ENCODE measurements at places on chromosomes 16 and 17.

DNA sequence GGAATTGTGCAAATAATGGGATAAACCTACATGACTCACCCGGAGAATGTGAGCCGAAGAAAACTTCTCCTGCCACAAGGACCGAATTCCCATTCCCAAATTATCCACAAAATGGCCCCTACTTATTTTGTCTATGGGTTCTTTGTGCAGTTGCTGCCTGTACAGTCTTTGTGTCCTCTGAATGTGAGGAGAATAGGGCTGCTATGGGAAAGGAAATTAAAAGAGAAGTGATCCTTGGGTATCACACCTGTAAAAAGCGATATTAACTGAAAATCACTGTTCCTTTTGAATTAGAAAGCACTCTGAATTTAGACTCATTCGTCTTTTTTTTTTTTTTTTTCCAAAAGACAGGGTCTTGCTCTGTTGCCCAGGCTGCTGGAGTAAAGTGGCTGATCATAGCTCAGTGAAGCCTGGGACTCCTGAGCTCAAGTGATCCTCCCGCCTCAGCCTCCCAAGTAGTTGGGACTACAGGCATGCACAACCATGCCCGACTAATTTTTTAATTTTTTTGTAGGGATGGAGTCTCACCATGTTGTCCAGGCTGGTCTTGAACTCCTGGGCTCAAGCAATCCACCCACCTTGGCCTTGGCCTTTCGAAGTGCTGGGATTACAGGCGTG is 45.4 kb downstream of the CHD9 start:
- no peak for DNase-seq

DNA sequence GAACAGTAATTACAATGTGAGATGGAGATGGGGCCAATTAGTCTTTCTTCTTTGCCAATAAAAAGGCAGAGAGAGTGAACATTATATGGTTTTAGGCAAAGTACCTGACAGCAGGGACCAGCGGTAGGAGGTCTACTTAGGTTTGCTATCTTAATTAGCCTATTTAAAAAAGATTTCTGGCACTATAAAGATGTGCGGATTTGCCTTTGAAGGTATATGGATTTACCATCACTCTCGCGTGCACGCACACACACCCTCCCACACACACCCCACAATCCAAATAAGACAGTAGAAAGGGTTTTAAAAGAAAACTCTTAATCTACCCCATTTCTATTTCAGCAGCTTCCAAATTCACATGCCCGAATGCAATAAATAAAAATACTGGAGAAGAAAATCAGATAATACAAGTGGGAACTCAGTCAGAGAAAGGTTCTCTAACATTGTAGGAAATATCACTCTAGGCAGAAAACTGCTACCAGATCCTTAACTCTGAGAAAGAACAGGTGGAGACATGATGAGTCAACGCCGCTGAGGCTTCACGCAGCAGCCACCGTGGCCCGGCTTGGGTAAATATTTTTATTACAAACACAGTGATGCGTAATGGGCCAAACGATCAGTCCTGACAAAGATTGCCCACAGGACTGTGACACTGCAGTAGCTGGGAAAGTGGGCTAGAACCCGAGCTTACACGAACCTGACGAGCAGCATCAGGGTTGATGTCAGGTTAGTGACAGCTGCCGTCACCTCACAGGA is 66.6 kb upstream of the AXIN2 start:
- no peak for DNase-seq

DNA sequence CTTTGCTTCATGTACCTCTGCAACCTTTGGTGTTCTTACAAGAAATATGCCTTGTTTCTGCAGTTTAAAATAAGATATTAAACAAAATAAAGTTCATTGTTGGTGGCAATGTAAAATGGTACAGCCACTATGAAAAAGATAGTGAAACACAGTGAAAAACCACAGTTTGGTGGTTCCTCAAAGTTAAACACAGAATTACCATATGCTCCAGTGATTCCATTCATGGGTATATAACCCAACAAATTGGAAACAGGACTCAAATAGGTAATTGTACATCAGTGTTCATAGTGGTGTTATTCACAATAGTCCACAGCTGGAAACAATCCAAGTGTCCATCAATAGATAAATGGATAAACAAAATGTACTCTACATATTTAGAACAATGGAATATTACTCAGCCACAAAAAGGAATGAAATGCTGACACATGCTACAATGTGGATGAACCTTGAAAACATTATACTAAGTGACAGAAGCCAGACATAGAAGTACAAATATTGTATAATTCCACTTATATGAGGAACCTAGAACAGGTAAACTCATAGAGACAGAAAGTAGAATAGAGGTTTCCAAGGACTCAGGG is 49.2 kb downstream of the CUEDC1 start:
- no peak for DNase-seq

- no peak for DNase-seq
Observed at GRCh38 chr17:82957961-82958561, 118.2 kb upstream of the ZNF750 start.

DNA sequence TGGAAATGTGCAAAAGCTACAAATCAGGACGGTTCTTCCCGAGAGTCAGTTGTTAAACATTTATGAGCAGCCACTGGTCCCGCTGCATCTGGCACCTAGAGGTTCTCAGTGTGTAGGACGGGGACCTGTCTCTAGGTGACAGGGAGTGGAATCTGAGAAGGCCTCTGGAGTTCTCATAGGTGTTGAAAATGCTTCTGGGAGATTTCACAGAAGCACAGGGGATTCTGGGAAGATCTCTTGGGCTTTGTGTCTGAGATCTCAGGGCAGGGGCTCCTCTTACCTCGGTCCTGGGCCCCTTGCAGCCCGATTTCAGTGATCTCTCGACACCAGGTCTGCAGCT is 8.9 kb downstream of the ALOX15 start:
- no peak for DNase-seq

- DNase-seq: no peak
Observed at GRCh38 chr17:43020789-43021740, 1.1 kb downstream of the VAT1 start.

GRCh38 chr17:17062356-17062755 is 20.1 kb downstream of the MPRIP start:
- no peak for DNase-seq

DNA sequence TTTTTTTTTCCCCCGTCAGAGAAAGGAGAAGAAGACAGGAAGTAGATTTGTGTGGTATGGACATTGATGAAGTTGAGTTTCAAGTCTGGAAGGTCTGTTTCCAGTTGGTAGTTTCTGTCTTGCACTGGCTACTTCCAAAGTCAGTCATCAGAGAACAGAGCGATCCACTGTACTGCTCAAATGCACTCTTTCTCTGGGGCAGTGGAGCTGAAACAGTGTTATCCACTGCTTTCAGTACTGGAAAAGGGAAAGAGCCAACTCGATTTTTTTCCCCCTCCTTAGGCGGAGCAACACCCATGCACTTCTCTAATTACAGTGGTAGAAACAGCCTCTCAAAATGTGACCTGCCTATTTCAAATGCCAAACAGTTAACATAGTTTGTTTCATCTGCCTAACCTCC is 7.4 kb downstream of the PRKCA start:
- DNase-seq: no peak

DNA sequence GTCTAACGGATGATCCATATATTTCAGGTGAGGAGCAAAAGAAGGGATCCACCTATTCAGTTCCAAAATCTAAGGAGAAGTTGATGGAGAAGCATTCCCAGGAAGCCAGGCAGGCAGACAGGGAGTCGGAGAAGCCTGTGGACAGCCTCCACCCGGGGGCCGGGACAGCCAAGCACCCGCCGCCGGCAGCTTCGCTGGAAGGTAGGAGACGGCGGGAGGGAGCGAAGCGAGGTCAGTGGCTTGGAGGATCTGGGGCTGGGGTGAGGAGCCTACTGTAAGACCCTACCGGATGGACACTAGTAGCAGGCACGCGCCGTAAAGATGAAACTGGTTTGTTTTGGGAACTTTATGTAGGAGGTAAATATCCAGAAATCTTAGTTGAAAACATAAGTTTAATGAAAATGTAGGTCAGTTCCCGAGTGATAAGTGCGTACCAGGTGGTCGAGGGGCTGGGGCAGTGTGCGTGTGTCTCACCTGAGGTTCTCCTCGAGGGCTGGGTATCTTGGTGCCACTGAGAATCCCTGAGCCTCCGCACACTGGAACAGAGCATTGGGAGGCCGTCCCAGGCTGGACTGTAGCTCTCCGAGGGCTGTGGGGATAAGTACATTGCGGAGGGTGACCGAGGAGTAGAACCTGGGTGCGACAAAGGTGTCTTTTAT is 714 bp downstream of the SPATA33 start:
- DNase-seq: no peak

- DNase-seq: no peak
Observed at GRCh38 chr17:82884970-82885353, 45.1 kb upstream of the ZNF750 start.
